ENCODE measurements at places on chromosomes 6 and 20. TPM values are rescaled to one million over a fixed set of nuclear protein-coding genes. Genes with fewer than 3 reads are reported as not detected.

GRCh38 chr6:128422200-128422599, 98.2 kb downstream of the PTPRK start:
- no peaks in the 10 kb centered on the region for H3K27me3 ChIP-seq
- no peaks in the 10 kb centered on the region for H3K36me3 ChIP-seq
- no peaks in the 10 kb centered on the region for H3K4me1 ChIP-seq

DNA sequence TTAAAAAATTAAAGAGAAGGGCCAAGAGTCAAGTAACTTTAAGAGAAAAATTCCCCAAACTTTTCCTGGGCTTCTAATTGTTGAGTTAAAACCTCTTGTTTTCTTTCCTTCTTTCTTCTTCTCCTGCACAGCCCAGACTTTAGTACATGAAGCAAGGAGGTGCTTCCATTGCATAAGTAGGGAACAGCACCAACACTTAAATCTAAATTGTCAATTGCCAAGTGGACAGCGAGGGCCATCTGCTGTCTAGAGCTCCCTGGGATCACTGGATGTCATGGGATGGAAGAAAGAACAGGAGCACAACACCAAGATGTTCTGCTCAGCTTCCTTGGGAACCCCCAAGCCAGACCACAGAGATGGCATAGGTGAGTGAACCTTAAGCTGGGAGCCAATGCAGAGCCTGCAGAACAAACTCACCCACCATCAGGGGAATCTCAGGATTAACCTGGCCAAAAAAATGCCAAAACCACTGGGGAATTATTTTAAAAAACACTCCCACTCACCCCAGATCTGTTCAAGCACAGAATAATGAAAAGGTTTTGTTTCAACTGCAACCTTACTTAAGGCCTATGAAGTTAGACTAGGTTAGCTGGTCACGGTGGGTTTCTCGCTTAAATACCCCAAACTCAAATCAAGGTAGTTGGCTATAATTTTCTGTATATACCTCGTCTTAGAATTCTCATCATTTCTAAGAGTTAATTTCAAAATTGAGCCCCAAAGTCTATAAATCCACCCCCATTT, 67.8 kb downstream of the TNFRSF21 start:
- no peaks in the 10 kb centered on the region for H3K36me3 ChIP-seq
- no peak for DNase-seq
- peaks cover 24% of the 10 kb centered on the region for H3K4me1 ChIP-seq
- no peak overlapping the region for H3K27ac ChIP-seq
- H3K4me3 ChIP-seq = peak overlapping the region; percentile 24

GRCh38 chr20:40961686-40962640, 66.7 kb upstream of the TOP1 start:
- no peak overlapping the region for H3K4me3 ChIP-seq
- no peaks in the 10 kb centered on the region for H3K27me3 ChIP-seq
- no peak overlapping the region for H3K27ac ChIP-seq
- H3K36me3 ChIP-seq = no peaks in the 10 kb centered on the region
- H3K4me1 ChIP-seq = peaks cover 12% of the 10 kb centered on the region

DNA sequence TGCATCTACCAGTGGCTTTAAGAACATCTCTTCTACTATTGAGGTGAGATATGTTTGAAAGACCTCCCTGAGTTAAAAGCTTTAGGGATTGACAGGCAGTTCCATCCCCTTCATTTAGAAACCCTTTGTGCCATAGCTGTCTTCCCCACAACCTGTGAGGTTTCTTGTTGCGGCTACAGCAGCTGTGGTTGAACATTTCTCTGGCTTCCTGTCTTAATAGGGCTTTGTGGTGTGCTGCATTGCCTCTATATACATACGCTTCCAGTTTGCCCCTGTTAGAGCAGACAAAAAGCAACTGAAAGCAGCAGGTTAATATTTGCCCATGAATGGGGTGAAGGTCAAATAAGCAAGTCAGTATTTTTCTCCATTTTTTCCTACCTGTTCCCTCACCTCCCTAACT, 210.2 kb downstream of the TMEM200A start:
- H3K27ac ChIP-seq = no peak overlapping the region
- peak overlapping the region; percentile 50 for H3K4me3 ChIP-seq
- peak; percentile 60 for DNase-seq
- H3K4me1 ChIP-seq = peaks cover 35% of the 10 kb centered on the region

GRCh38 chr20:61940491-61940890, 125.2 kb downstream of the TAF4 start:
- H3K36me3 ChIP-seq = no peaks in the 10 kb centered on the region
- H3K4me3 ChIP-seq = no peak overlapping the region
- no peaks in the 10 kb centered on the region for H3K27me3 ChIP-seq
- DNase-seq = no peak
- H3K4me1 ChIP-seq = no peaks in the 10 kb centered on the region

DNA sequence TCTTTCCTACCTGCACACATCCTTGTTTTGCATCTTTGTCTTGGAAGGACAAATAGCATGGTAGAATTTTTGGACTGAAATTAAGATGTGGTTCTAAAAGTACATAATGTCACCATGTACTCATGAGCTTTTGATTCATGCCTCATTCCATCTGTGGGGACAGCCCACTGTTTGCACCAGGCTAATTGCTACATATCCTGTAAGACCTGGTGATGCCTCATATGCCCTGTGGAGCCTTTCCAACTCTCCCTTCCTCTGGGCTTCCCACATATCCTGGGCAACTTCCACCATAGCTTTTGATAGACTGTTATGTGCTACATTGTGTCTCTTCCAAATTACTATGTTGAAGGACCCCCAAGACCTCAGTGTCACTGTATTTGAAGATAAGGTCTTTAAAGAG, 213.6 kb upstream of the PREP start:
- peaks cover 15% of the 10 kb centered on the region for H3K27me3 ChIP-seq
- H3K4me1 ChIP-seq = peaks cover 6% of the 10 kb centered on the region
- DNase-seq = no peak
- H3K36me3 ChIP-seq = peaks cover 7% of the 10 kb centered on the region
- no peak overlapping the region for H3K27ac ChIP-seq

- H3K27ac ChIP-seq = peak overlapping the region; percentile 99
- H3K27me3 ChIP-seq = no peaks in the 10 kb centered on the region
- peaks cover 27% of the 10 kb centered on the region for H3K4me1 ChIP-seq
- peaks cover 9% of the 10 kb centered on the region for H3K36me3 ChIP-seq
These were observed 607 bp downstream of the LYRM2 start for GRCh38 chr6:89637960-89638319.

- H3K27me3 ChIP-seq = no peaks in the 10 kb centered on the region
- DNase-seq = no peak
- peaks cover 12% of the 10 kb centered on the region for H3K4me1 ChIP-seq
- no peak overlapping the region for H3K4me3 ChIP-seq
These were observed 2.6 kb upstream of the C20orf144 start for GRCh38 chr20:33659341-33660034.

DNA sequence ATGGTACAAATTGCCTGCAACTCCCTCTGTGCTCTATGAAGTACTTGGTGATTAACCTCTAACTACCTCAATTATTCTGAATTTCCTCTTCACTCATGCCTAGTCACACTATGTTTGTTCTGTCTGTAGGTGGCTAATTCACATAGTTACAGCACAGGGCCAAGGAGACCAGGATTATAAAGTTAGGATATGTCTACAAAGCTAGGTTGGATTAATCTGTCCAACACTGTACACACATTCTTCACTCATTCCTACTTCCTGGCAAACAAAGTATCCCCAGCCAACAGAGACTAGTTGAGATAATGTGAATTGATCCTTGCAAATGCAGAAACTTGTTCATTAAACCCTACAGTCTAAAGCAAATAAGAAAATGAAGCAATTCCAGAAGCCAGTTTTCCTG, 269.8 kb downstream of the HACE1 start:
- no peak overlapping the region for H3K4me3 ChIP-seq
- no peak overlapping the region for H3K27ac ChIP-seq
- H3K27me3 ChIP-seq = no peaks in the 10 kb centered on the region
- DNase-seq = no peak

DNA sequence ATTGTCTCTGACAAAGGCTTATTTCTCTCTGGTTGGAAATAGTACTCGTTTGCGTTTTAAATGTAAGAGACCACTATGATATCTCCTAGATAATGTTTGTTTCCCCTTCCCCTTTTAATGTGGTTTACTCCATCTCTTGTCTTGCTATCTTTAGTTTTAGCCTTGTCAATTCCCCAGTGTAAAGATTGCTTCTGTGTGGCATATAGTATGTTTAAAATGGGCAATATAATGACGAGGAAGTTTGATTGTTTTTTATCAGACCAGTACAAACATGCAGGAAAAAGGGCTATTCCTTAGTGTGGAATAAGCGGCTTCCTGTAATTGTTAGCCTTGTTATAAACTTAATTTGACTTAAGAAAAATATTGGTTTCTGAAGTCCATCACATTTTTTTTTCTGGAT, 3.1 kb downstream of the QKI start:
- peak overlapping the region; percentile 98 for H3K4me3 ChIP-seq
- peaks cover 2% of the 10 kb centered on the region for H3K36me3 ChIP-seq

- peaks cover 7% of the 10 kb centered on the region for H3K27me3 ChIP-seq
- no peak overlapping the region for H3K27ac ChIP-seq
- peak; percentile 18 for DNase-seq
These were observed 53.0 kb downstream of the ADAT2 start for GRCh38 chr6:143397227-143398222.

GRCh38 chr6:93786474-93787330, 367.3 kb upstream of the EPHA7 start:
- no peaks in the 10 kb centered on the region for H3K4me1 ChIP-seq
- DNase-seq = no peak
- H3K4me3 ChIP-seq = no peak overlapping the region
- H3K27me3 ChIP-seq = no peaks in the 10 kb centered on the region

- peak; percentile 12 for DNase-seq
- H3K27me3 ChIP-seq = no peaks in the 10 kb centered on the region
- H3K4me1 ChIP-seq = peaks cover 59% of the 10 kb centered on the region
These were observed 43.4 kb downstream of the QKI start for GRCh38 chr6:163457637-163458561.

DNA sequence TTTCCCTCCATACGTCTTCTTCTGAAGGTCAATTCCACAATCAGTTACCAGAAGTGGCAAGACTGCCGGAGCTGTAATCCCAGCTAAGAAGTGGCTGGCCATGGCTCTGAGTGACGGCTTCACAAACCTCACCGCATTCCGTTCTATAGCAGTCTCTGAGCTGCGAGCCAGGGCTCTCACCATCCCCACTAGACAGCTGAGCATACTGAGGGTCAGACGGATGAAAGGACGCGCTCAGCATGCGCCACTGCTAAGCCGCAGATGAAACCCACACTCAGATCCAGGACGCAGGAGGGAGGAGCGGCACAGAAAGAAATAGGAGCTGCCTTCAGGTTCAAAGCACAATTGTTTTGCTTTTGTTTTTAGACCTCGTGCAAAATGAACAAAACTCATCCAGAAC, 97.9 kb downstream of the ANKRD60 start:
- H3K4me1 ChIP-seq = peaks cover 28% of the 10 kb centered on the region
- H3K4me3 ChIP-seq = no peak overlapping the region
- DNase-seq = no peak
- H3K36me3 ChIP-seq = peaks cover 2% of the 10 kb centered on the region
- H3K27me3 ChIP-seq = peaks cover 83% of the 10 kb centered on the region
- no peak overlapping the region for H3K27ac ChIP-seq

DNA sequence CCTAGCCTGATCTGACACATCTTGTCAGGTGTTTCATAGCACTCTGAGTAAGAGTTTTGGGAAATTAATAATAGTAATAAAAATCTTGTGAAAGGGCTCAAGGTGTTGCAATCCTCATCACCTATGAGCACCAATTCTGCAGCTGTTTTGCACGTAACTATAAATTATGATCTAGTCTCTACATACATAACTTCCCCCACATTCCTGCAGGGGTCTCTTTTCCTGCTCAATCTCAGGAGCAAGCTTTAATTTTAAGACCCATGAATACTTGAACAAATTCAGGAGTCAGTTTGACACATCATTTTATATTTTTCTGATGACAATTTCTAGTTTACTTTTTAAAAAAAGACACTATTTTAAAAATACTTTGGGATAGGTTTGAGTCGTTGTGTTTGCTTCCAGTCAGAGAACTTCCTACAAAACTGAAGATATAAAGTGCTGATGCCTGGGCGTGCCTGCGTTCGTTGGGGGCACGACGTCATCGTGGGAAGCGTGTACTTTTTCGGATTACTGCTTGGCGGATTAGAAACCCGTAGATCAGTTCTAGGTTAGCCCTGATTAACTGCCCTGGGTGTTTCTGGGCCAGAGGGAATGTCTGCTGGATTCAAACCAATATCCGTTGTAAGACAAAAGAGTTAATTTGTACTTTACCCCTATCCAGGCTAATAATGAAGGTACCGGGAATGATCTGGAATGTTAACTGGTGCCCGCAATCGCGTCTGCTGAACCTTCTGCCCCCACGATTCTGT, 1.0 kb upstream of the E2F3 start:
- H3K4me3 ChIP-seq = peak overlapping the region; percentile 100
- peak overlapping the region; percentile 98 for H3K27ac ChIP-seq
- peak; percentile 25 for DNase-seq
- H3K36me3 ChIP-seq = peaks cover 9% of the 10 kb centered on the region
- peaks cover 40% of the 10 kb centered on the region for H3K4me1 ChIP-seq

DNA sequence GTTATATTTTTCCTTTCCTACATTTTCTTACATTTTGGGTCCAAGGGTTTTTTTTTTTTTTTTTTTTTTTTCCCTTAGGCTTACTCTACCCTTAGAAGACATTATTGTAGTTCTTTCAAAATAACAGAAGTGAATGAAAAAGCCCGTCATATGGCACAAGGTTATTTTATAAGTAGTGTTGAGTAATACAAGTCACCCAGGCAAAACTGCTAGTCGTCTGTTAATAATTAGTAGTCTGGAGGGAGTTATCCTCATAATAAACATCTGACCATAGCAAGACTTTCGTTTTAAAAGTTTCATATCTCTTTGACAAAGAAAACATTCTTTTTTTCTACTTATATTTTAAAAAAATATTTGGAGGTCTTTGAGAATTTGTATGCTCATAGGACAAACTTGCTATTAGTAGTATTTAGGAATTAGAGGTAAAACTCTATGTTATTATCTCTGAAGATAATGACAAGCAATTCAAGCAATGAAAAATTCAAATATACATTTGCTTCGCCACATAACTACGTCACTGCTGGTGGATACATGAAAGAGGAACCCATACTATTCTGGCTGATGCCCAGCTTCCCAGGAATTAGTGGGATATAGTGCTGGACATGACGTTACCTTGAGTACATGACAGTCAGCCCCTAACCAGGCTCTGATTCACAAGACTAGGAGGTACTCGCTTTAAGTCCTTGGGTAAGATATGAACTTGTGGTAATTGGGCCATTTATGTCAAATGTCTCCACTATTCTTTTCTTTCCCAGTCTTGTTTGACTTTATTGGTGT, 532.8 kb downstream of the GRIK2 start:
- H3K4me1 ChIP-seq = no peaks in the 10 kb centered on the region
- no peaks in the 10 kb centered on the region for H3K36me3 ChIP-seq
- no peak overlapping the region for H3K27ac ChIP-seq
- no peaks in the 10 kb centered on the region for H3K27me3 ChIP-seq

- H3K4me1 ChIP-seq = no peaks in the 10 kb centered on the region
- no peaks in the 10 kb centered on the region for H3K36me3 ChIP-seq
- no peaks in the 10 kb centered on the region for H3K27me3 ChIP-seq
These were observed 33.6 kb downstream of the VGLL2 start for GRCh38 chr6:117298941-117299340.

Gene HLA-DRA
- 9.2 TPM for total RNA-seq

Gene C4A
- total RNA-seq = 7.6 TPM

Gene CST5
- not detected for total RNA-seq

Gene CAP2
- not detected for total RNA-seq

Gene DTD1
- total RNA-seq = 47.6 TPM

Gene SIRPB1
- total RNA-seq = 0.91 TPM

Gene GJA10
- total RNA-seq = not detected

Gene MYH7B
- 0.46 TPM for total RNA-seq

Gene EPB41L1
- total RNA-seq = 0.51 TPM

Gene STXBP5
- 22.1 TPM for total RNA-seq

Gene AVP
- not detected for total RNA-seq

Gene PROKR2
- not detected for total RNA-seq

Gene TFAP2D
- total RNA-seq = not detected

Gene FAM83B
- total RNA-seq = not detected
